ENCODE measurements at places on chromosomes 12 and 14.

- no peak for DNase-seq
Measured at GRCh38 chr12:104568935-104569334, 112.2 kb downstream of the CHST11 start.

DNA sequence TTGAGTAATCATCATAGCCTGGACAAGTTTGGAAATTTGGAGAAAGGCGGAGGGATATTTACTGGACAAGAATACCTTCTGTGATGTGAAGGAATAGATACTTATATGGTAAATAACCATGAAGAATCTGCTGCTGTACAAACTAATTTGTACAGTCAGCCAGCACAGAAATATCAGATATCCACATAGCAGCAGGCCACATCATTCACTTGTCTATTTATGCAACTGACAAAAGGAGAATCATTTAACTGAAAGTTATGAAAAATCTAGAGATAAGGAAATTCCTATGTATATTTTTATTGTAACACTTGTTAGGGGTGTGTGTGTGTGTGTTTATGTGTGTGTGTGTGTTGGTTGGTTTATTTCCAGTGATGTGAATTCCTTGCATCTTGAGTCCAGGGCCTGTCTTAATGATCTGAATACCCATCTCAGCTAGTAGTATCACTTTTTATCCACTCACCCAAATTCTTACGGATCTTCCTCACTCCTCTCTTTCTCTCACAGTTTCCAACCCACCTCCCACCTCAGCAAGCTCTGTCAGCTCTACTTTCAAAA, 10.5 kb upstream of the LRIG3 start:
- DNase-seq, result no peak

DNA sequence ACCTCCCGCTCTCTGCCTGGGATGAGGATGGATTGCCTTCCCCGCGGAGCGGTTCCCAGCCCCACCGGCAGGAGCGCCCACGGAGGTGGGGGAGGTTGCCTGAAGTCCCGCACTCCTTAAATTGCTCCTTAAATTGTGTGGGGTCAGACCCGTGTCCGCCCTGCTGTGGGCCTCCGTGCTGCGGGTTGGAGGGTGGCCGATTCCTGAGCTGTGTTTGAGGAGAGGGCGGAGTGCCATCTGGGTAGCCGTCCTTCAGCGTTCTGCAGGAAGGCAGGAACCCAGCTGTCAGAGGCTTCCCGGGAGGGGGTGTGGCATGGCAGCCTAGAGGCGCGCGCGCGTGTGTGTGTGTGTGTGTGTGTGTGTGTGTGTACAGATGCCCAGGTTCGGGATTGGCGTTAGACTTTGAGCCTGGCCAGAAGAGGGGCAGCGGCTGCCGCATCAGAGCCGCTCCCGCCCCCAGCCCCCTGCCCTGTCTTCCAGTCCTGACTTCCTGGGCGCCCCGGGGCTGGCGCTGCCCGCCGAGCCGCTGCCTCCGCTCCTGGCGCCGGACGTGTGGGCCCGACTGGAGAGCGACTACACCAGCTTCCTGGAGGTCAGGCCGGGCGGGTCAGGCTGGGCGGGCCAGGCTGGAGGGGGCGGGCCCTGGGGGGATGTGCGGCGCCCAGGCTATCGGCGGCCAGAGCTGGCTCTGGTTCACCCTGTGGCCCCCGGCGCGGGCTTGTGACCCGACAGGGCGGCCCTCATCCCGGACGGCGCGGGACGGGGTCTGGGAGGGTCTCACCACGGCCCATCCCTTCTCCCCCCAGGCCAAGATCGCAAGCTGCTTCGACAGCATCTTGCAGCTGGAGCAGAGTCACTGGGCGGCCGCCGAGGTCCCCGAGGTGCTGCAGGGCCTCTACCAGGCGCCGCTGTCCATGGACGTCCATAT, 9.2 kb downstream of the EXOC3L4 start:
- DNase-seq, result peak; percentile 60

DNA sequence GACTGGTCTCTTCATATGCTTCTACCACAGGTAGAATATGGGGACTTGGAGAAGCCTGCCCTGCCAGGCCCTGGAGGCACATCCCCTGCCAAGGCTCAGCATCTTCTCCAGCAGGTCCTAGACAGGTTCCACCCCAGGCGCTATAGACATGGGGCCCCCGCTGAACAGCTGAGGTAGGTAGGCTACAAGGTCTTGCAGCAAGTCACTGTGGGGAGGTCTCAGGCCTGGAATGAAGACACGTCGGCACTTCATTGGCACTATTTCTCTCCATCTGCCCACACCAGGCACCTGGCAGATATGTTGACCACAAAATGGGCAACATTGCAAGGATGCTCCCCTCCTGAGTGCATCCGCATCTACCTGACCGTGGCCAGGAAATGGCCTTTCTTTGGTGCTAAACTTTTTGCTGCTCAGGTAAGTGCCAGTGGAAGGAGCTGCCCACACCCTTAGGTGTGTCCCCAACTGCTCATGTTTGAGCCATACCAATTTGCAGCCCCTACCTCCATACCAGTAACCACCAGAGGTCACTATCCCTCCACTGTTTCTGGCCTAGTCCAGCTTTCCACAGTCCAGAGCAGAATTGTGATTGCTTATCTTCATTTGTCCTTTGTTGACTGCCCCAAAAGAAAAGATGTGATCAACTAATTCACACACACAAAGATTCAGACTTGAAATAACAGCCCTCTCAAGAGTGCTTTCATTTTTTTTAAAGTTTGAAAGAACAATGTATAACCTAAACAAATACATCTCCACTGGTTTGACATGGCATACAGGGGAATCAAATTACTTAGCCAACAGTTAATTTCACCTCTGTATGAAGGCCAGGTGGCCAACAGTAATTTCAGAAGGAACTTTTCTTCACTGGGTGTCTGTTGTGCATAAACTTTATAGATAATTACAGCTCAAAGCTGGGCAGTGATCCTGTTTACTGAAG, 16.1 kb downstream of the PIGH start:
- DNase-seq, result peak; percentile 57

GRCh38 chr12:94211021-94211420, 62.6 kb downstream of the PLXNC1 start:
- DNase-seq, result no peak

DNA sequence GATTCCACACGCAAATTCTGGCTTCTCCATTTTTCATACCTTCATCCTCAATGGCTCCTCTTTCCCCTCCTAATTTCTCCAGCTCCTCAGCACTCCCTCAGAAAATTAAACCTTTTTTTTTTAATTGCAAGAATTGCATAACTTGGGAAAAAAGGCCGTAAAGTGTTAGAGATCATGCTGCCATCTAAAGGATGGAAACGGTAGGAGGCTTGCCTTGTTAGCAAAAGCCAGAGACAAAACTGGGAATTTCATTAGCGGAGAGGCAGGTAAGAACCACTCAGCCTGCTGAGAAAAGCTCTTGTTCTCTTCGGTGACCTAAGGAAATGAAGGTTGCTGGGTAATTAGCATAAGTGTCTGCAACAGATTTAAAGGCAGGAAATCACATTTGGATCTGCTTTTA, 204.3 kb downstream of the AEBP2 start:
- DNase-seq, result peak; percentile 53
